MV-4-11 (cell line): ENCODE measurements at places on chromosomes 4 and X.
A peak's percentile ranks its signal among the peaks of the same experiment; 100 is the strongest.

- peak; percentile 55 for DNase-seq
These were observed 1.9 kb upstream of the ZNF41 start for GRCh38 chrX:47484885-47485284.

DNA sequence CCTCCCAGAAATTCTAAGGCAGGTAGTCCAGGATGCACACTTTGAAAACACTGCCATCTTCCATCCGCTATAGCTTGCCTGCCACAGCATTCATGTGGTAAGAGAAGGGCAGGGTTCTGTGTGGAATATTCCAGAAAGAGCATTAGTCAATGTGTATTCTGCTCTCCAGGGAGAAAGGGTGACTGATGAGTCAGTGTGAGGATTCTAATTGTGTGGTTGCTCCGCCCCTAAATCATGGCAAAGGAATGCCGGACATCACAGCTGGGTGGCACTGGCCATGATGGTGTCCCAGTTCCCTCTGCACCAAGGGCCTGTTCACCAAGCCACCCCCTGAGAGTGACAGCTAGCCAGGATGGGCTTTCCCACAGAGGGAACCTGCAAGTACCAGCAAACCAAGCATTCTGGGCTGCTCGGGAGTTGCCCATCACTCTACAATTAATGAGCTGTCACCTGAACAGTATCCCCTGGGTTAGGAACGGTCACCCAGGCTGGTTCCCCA lies 9.5 kb downstream of the IDS start:
- no peak for DNase-seq

GRCh38 chrX:114841051-114841450 lies 176.4 kb downstream of the IL13RA2 start:
- DNase-seq = no peak

- no peak for DNase-seq
These were observed 6.5 kb downstream of the PPP2R2C start for GRCh38 chr4:6465955-6466354.

GRCh38 chrX:98501426-98501825 lies 1617.7 kb downstream of the RPA4 start:
- DNase-seq = no peak

DNA sequence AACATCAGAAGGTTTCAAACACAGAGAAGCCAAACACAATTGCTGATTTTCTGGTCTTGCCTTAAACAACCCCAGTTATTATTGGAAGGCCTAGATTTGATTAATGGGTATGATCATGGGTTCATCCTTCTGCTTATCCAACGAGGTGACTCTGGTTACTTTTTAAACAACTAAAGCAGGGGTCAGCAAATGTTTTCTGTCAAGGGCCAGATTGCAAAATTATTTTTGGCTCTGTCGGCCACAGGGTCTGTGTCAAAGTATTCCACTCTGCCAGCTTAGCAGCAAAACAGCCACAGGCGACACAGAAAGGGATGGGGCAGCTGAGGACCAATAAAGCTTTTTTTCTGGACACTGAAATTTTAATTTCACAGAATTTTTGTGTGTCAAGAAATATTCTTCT lies 249.1 kb upstream of the STS start:
- DNase-seq = no peak

DNA sequence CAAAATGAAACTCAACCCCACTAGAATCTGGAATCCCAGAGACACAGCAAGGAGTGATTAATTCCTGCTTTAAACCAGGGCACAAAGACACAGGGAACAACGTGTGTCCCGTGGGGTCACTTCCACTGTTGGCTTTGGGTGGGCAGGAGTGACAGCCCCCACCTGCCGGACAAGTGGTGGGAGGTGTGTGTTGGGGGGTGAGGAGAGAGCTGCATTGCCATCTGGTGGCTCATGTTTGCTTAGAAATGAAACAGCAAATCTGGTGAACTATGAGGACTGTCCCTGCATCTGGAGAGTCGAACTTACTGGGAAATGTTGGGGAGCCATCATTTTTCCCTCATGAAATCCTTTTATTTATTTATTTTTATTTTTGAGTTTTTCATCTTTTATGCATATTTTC lies 75.9 kb upstream of the AFAP1 start:
- DNase-seq = no peak

DNA sequence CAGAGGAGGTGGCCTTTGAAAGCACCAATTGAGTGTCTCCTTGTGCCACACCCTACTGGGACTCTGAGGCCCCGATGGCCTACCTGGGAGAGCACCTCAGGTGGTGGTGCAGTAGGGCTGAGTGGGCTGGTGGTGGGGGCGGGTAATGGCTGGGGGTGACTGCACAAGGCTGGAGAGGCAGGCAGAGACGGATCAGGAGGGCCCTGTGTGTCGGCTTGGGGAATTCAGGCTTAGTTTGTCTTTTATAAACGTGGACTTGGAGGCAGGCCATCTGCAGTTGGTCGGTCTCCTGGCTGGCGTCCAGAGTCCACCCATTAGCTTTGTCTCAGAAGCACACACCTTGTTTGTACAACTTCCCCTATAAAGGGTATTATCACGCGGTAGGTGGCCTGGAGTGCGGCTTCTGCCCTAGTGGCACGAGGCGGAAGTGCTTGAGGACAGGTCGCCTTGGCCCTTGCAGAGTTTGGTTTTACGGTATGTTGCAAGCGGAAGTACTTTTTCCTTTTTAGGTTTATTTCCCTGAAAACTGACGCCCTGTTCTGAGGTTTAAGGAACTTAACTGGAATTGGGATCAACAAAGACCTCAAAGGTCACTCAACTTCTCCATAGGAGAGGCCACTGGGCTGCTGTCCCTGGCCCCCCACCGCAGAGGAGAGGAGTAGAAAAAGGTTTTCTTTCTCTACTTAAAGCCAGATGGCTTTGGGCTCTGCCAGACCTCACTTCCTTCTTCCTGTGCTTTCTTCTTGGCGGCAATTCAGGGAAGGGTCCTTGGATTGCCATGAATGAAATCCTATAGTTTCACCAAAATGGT lies 8.0 kb downstream of the TBC1D14 start:
- DNase-seq = peak; percentile 70

DNA sequence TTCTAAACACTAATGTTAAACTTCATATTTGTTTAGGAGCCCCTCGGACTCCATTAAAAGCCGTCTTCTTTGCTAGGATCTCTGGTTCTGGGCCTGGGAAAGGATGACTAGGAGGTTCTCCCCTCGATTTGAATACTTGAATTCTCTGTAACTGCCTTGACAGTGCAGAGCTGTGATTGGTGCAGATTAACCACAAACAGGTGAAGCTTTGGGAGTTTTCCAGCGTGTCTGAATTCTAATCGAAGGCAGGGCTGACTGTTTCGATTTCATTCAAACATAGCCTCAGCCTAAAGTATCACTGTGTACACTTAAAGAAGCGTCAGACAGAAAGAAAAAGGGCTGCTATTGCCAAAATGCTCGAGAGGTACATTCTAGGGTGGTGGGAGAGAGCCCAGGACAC lies 29.0 kb downstream of the TFDP3 start:
- DNase-seq = no peak

- DNase-seq = peak; percentile 4
These were observed 16.4 kb upstream of the EIF4E start for GRCh38 chr4:98945297-98945850.

GRCh38 chrX:22395372-22395771 lies 122.7 kb downstream of the CBLL2 start:
- peak; percentile 56 for DNase-seq

GRCh38 chr4:7526491-7526890 lies 91.8 kb upstream of the PSAPL1 start:
- DNase-seq = no peak

GRCh38 chrX:39462835-39463234 lies 634.9 kb downstream of the BCOR start:
- no peak for DNase-seq

GRCh38 chr4:103720661-103721060 lies 876 bp upstream of the TACR3 start:
- DNase-seq = no peak

DNA sequence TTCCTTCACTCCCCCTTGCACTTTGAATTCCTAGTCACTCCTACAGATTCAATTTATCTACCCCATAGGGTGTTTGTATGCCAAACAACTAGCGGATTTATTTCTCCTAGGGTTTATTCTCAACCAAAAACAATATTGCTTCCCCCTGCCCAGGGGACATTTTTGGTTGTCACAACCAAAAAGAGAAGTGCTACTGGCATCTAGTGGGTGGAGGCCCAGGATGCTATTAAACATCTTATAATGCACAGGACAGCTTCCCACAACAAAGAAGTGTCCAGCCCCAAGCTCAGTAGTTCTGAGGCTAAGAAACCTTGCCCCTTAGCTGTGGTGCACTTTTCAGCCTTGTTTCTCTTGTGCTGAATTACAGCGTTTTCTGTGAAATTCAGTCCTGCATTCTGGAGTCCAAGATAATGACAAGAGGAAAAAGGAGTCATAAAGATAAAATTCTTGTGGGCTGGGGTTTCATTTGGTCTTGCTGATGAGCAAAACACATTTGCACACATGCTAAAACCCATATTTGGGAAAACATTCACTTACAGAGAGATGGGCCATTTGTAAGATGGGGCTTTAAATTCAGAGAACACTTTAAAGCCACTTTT lies 11.2 kb upstream of the SYTL4 start:
- DNase-seq = no peak

GRCh38 chr4:61194571-61194970 lies 5.6 kb upstream of the ADGRL3 start:
- DNase-seq = no peak

GRCh38 chr4:122617597-122618593 lies 3.0 kb downstream of the IL21 start:
- DNase-seq = no peak

GRCh38 chr4:178306565-178306964 lies 864.3 kb upstream of the AGA start:
- DNase-seq = no peak

DNA sequence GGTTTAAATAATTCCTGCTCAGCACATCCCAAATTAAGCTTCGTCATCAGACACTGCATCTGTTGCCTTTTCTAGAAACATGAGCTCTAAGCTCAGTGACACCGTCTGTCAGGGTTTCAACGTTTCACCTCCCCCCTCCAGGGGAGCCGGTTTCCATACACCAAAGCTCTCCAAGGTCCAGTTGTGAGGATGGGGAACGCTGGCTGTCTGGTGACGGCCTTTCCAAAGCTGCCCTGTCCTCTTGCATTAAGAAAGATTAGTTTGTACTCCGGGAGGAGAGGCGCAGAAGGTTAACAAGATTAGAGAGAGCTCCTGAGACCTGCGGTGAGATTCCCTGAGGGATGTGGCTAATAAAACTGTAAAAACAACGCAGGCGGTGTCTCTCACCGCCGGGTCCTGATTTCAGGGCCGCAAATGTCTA lies 43.2 kb downstream of the ASMT start:
- no peak for DNase-seq

GRCh38 chrX:39810901-39811300 lies 286.9 kb downstream of the BCOR start:
- no peak for DNase-seq

DNA sequence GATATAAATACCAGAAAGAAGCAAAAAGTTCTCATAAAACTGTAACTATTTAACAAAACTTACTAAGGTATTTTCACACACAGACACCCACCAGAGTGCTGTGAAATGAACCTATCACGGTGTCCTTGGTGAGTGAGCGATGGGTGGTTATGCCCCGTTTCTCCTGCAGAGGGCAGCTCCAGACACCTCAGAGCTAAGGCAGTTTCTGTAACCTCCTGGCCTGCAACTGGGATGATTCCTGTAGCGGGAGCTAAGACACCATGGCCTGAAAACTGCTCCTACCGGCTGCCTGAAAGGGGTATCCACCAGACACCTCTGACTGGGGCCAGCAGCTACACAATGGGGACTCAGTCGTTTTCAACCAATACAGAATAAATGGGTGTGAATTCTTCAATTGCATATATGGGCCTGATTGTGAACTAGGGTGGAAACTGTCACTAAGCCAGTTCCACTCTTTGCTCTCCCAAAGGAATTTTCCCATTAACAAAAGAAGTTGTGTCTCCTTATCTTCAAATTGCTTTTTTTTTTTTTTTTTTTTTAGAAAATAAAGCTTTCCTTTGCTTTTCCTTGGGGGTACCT lies 2375.8 kb upstream of the TENM3 start:
- peak; percentile 77 for DNase-seq

GRCh38 chrX:53441531-53442321 lies 7.6 kb upstream of the HSD17B10 start:
- DNase-seq = peak; percentile 73

GRCh38 chrX:7889680-7890079 lies 37.5 kb downstream of the PNPLA4 start:
- peak; percentile 0 for DNase-seq

GRCh38 chr4:143375326-143376073 lies 38.8 kb downstream of the GAB1 start:
- peak; percentile 21 for DNase-seq

GRCh38 chr4:158513256-158513655 lies 8.4 kb upstream of the RXFP1 start:
- DNase-seq = peak; percentile 65

GRCh38 chr4:128716338-128716737 lies 93.2 kb upstream of the JADE1 start:
- DNase-seq = no peak

GRCh38 chr4:81062001-81062400 lies 31.5 kb downstream of the BMP3 start:
- DNase-seq = no peak

GRCh38 chr4:168664242-168664891 lies 167.5 kb downstream of the PALLD start:
- DNase-seq = no peak

GRCh38 chrX:6644411-6644810 lies 109.5 kb upstream of the VCX3A start:
- DNase-seq = no peak

- no peak for DNase-seq
These were observed 29.4 kb downstream of the NSD2 start for GRCh38 chr4:1900624-1901023.

GRCh38 chr4:159006202-159006601 lies 96.7 kb upstream of the RAPGEF2 start:
- no peak for DNase-seq

DNA sequence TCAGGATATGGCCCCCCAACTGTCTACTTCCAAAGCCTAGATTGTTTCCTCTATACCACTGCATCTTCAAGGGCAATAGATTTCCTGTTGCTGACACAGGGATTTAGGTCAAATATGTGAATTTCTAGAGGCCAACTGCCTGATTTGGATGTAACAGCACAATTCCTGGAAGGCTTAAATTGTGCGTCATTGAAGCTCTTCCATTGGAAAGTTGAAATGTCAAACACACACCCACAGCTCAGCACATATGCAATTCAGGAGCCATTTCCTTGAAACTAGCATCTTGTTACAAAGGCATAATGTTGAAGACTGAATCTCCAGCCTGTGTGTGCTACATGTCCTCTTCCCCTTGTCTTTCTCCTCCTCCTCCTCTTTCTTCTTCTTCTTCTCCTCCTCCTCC lies 158.6 kb downstream of the STK32B start:
- DNase-seq = no peak

DNA sequence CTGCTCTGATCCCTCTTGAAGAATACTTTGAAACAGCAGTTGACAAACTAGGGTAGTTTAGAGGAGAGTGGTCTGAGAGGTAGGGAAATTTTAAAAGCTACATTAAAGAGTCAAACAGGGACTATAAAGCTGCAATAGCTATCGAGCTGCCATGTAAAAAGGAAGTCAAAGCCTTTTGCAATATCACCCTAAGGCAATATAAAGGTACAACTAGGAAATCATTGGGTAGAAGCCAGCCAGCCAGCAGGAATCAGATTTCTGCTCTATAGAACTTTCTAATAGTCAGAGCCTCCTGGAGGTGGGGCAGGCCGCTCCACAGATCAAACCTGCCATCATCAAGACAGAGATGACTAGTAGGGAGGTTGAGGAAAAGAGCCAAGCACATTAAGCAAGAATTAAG lies 15.2 kb upstream of the PHOX2B start:
- no peak for DNase-seq
